Bronchial smooth muscle cell (primary cell): ENCODE measurements at places on chromosomes 7 and 10. TPM values are rescaled to one million over a fixed set of nuclear protein-coding genes. Genes with fewer than 3 reads are reported as not detected.

Gene EPHB6
- total RNA-seq = under 0.01 and 1.2 TPM in 2 replicates

Gene STEAP1B
- 13.8 and 21.0 TPM in 2 replicates for total RNA-seq

Gene TAS2R41
- not detected in 2 replicates for total RNA-seq

Gene PDE6C
- not detected in 2 replicates for total RNA-seq

Gene ST7
- total RNA-seq = 12.3 and 13.3 TPM in 2 replicates

Gene AGK
- total RNA-seq = 11.6 and 15.8 TPM in 2 replicates

Gene SEMA3A
- 61.0 and 65.8 TPM in 2 replicates for total RNA-seq

Gene NRG3
- not detected in 2 replicates for total RNA-seq

Gene GNG11
- total RNA-seq = 11.2 and 34.5 TPM in 2 replicates

Gene NUTM2E
- not detected in 2 replicates for total RNA-seq

Gene MMD2
- total RNA-seq = not detected in 2 replicates

Gene GPR37
- 1.8 and 4.7 TPM in 2 replicates for total RNA-seq

Gene CALN1
- not detected in 2 replicates for total RNA-seq

Gene MYH16
- total RNA-seq = not detected in 2 replicates

Gene HOXA13
- total RNA-seq = not detected in 2 replicates

Gene HOXA6
- 0.09 and 0.16 TPM in 2 replicates for total RNA-seq

Gene GNB2
- total RNA-seq = 53.9 and 54.8 TPM in 2 replicates

Gene TAS2R3
- 1.3 and 1.5 TPM in 2 replicates for total RNA-seq

Gene FZD8
- total RNA-seq = 5.3 and 6.0 TPM in 2 replicates

Gene INMT
- total RNA-seq = 14.3 and 17.0 TPM in 2 replicates

Gene ERVW-1
- not detected in 2 replicates for total RNA-seq

Gene GIMAP6
- total RNA-seq = not detected in 2 replicates

Gene ACBD5
- total RNA-seq = 19.4 and 21.4 TPM in 2 replicates

Gene ANXA8L1
- total RNA-seq = 0.16 and 0.17 TPM in 2 replicates

Gene TMEM236
- under 0.01 TPM in 1 of 2 replicates, not detected in the other for total RNA-seq

Gene VPS26A
- total RNA-seq = 12.4 and 33.6 TPM in 2 replicates

Gene BLNK
- 0.09 and 0.16 TPM in 2 replicates for total RNA-seq

Gene LMBR1
- total RNA-seq = 24.8 and 45.1 TPM in 2 replicates

Gene MYO3A
- total RNA-seq = not detected in 2 replicates
